Forelimb muscle (tissue), 1 donor: ENCODE measurements at places on chromosomes 4 and X. TPM values are rescaled to one million over a fixed set of nuclear protein-coding genes. Genes with fewer than 3 reads are reported as not detected.

GRCh38 chr4:122731676-122732075 lies 828 bp upstream of the BBS12 start:
- DNase-seq, result no peak

The MAGEA8 gene
- polyA plus RNA-seq, result 0.25 TPM

The GAGE13 gene
- not detected for polyA plus RNA-seq

GRCh38 chrX:111402344-111402743 lies 9.6 kb downstream of the DCX start:
- DNase-seq, result no peak

DNA sequence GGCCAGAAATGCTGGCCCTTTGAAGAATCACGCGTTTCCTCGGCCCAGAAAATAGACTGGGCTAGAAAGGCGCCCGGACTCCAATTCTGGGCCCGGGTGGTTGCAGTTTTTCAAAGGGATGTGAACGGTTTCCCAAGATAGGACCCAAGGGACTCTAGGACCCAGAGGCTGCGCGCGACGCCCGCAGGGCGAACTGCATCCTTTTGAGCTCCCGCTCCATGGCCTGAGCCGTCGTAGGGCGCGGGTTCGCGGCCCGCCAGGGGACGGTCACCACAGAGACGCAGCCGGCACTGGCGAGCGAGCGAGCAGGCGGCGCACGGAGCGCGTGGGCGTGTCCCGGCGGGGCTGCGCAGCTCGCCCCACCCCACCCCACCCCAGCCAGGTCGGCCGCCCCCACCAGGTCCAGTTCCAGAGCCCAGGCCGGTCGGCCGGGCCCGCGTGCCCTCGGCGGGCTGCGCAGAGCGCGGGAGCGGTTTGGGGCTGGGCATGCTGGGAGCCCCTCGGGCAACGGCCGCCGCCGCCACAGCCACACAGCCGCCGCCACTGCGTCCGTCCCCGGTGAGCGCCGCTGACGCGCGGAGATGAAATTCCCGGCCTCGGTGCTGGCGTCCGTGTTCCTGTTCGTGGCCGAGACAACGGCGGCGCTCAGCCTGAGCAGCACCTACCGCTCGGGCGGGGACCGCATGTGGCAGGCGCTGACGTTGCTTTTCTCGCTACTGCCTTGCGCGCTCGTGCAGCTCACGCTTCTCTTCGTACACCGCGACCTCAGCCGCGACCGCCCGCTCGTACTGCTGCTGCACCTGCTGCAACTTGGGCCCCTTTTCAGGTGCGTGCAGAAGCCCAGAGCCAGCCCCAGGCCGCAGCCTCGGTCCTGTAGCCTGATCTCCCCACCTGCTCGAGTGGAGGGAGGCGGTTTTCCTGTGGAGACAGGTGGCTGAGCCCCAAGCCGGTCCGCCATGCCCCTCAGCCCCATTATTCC lies at the start of gene XK:
Gene XK, plus strand, starts transcription at position 411 of the 979 bp plus-strand sequence. Its CDS starts 171 bp downstream, at position 582.
- DNase-seq, result no peak
